ENCODE measurements at places on chromosomes 16 and 17.

GRCh38 chr16:3036726-3037315 is at the start of gene BICDL2:
Gene BICDL2 (minus strand): TSS chr16:3036944. CDS start chr16:3035496, 1,448 bp downstream.
- no peak for DNase-seq

- no peak for DNase-seq
Measured at GRCh38 chr17:7695586-7695985, 7.3 kb downstream of the WRAP53 start.

GRCh38 chr17:8091033-8091687 is 3.6 kb upstream of the ALOX12B start:
- DNase-seq: no peak

- no peak for DNase-seq
Measured at GRCh38 chr17:7060165-7060891, 16.4 kb upstream of the SLC16A11 start.

GRCh38 chr16:85157813-85158742 is 45.8 kb upstream of the CIBAR2 start:
- no peak for DNase-seq

- DNase-seq: no peak
Measured at GRCh38 chr17:31798205-31798724, 60.8 kb downstream of the COPRS start.

GRCh38 chr17:44084131-44084538 is 13.6 kb downstream of the G6PC3 start:
- DNase-seq: no peak

- no peak for DNase-seq
Measured at GRCh38 chr17:82786427-82786826, 34.6 kb downstream of the TBCD start.

DNA sequence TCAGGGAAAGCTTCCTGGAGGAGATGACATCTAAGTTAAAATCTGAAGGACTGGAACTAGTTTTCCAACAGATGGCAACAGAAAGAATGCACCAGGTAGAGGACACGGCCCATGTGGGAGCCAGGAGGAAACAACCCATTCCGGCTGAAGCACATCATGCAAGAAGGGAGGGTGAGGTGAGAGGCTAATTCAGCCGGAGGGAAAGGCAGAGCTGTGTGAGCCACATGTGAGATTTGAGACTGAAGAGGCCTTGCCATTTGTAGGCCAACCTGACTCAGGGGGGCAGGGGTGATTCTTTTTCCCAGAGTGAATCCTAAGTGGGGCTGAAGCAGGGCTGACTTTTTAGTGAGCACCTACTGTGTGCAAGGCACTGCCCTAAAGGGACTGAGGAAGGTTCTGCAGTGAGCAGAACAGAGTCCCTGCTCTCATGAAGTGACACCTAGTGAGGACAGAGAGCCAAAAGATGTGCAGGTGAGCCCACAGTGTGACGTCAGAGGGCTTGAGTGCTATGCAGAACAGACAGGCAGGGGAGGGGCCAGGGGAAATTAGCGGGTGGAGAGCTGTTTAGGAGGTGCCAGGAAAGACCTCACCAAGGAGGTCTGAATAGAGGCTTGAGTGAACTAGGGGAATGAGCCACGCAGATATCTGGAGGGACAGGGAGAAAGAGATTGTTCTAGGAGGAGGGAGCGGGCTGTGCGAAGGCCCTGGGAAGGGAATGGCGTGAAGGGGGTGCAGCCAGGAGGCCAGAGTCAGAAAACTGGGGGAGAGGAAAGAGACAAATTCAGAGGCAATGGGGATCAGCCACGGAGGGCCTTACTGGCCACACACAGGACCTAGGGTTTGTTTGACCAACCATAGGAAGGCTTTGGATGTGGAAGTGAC is 19.8 kb upstream of the IL21R start:
- DNase-seq: no peak

DNA sequence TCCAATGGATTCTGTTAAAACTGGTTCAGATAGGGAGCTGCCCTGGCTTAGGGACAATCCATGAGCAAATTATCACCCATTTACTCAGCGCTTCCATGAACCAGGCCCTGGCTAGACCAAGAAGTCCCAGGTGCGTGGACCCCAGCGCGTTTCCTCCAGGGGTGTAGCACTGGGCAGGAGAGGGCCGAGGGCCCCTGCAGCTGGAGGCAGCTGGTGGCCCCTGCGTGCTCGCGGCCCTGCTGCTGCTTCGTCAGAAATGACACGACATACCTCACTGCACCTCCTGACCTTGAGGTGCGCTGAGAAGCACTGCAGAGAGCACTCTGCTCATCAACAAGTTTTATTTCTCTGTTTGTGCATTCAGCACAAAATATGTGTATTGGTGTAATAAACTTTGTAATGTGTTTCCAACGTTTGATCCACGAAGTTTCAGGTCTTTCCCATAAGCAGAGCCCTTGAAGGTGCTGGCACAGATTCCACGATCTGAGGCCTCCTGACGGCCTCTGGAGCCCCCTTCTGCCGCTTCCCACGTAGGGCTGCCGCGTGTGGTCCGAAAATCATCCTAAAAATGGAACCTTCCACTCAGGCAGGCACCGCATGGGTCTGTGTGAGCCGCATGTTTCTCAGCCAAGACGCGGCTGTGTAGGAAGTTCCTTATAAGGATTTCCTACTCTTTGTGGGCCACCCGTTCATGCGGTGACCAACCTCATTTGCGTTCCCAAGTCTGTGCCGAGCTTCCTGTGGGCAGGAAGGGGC is 50.8 kb upstream of the ZCCHC14 start:
- no peak for DNase-seq

DNA sequence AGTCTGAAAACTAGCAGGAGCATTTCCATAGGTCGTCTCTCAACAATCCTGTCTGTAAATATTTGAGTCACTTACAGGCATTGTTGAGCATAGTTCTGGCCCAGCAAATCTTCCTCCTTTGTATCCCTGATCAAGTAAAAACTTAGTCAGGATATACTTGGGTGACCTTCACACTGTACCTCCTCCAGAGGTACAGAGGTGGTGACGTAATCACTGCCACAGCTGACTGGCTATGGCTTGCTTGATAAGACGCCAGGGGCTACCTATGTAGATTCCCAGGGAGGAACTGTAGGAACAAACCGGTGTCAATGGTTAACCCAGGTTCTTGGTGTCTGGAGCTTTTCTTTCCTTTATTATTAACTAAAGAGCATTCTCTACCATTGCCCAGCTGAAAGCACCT is at the start of gene KCNJ16:
Gene KCNJ16 (plus strand): TSS at position 270 of the 400 bp plus-strand sequence. CDS start 56,863 bp downstream, outside the sequence.
- peak; percentile 42 for DNase-seq

GRCh38 chr16:46918905-46919792 is 35.0 kb downstream of the GPT2 start:
- no peak for DNase-seq

- DNase-seq: no peak
Measured at GRCh38 chr17:64617125-64617780, 44.9 kb downstream of the SMURF2 start.

GRCh38 chr16:83227336-83227735 is 580.4 kb upstream of the HSBP1 start:
- no peak for DNase-seq

DNA sequence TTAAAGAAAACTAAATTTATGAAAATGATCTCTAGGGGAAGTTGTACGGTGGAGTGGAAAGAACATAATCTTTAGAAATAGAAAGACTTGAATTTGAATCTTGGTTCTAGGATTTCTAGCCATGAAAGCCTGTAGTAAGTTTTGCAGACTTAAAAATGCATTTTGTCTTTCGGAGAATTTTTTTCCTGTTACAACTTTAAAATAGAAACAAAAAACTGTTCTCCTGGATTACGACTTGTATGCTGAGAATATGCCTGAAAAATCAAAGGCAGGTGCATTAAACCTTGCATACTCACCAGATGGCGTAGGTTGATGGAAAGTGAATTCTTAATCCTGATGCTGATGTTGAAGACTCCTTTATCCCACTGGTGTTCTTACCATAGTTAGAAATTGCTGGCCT is 7.5 kb upstream of the MPHOSPH6 start:
- no peak for DNase-seq

DNA sequence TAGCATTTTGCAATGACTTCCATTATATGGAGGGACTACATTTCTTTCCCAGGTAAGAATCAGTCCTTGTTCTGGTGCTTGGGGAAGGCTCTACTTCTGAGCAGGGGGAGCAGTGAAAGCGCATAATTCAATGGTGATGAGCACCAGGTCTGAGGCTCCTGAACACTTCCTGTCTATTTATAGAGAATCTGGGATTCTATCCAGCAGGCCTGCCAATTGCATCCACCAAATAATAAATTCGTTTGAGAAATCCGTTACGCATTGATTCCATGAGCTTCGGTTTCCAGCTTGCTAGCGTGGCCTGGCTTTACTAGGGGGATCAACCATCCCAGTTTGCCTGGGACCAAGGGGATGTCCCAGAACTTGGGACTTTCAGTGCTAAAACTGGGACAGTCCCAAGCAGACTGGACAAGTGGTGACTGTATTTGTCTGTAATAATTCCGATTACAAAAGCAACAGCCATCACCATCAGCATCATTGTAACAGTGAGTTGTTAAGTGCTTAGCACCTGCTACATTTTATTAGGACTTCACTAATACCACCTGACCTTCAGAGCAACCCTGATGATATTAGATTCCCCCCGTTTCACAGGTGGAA is 349.9 kb downstream of the MAF start:
- no peak for DNase-seq

DNA sequence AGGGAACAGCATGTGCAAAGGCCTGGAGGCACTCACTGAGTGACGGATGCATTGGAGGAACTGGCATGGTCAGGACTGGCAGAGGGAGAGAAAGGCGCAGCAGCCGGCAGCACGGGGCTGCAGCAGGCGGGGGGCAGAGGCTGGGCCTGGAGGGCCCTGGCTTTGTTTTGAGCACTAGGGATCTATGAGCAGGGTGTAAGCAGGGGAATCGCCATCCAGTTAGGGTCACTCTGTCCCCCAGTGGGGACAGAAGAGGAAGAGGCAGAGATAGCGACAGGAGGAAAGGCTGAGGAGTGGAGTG is 14.2 kb downstream of the HSD11B2 start:
- DNase-seq: no peak

GRCh38 chr17:15947271-15947670 is 2.3 kb downstream of the ADORA2B start:
- DNase-seq: no peak

GRCh38 chr17:13792314-13792713 is 190.6 kb upstream of the HS3ST3A1 start:
- DNase-seq: no peak

GRCh38 chr16:660459-661183 is 7.3 kb upstream of the RHOT2 start:
- peak; percentile 51 for DNase-seq

GRCh38 chr16:12215277-12216105 is 239.0 kb downstream of the SNX29 start:
- DNase-seq: no peak

- DNase-seq: no peak
Measured at GRCh38 chr17:73064084-73064938, 28.2 kb downstream of the SLC39A11 start.

DNA sequence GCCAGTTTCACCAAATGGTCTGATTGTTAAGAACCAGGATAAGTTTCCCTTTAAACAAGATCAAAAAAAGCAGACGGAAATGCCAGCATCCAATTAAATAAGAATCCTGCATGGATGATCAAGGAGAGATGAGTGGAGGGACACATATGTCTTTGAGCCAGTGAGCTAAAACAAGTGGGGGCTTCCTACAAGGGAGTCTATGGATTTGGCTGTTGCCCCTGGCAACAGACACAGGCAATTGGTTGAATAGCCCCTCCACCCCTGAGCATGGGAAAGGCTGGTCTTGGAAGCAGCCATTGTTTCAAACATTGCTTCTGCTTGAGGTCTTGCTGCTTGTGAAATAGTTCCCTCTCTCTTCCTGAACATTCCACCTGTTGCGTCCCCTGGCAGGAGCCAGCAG is 374.7 kb upstream of the ERCC4 start:
- DNase-seq: no peak

DNA sequence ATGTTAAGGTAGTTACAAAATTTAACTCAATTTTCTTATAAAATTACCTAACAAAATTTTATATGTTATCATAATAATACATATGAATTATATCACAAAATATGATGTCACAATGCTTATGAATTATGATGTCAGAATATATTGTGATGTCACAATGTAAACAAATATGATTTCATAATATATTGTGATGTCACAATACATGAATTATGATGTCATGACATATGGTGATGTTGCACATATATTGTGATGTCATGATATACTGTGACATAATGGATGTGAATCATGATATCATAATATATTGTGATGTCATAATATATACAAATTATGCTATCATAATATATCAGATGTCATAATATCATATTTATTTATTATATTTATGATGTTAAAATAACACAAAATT is 1879.9 kb downstream of the TP53TG3F start:
- DNase-seq: no peak

GRCh38 chr17:40454613-40454995 is 11.4 kb downstream of the IGFBP4 start:
- DNase-seq: no peak

GRCh38 chr16:24729243-24729950 is at the start of gene TNRC6A:
Gene TNRC6A (plus strand): TSS chr16:24729651. CDS start chr16:24729842, 191 bp downstream.
- peak; percentile 83 for DNase-seq

- no peak for DNase-seq
Measured at GRCh38 chr16:85105475-85105874, 6.8 kb downstream of the CIBAR2 start.

Measured in progenitor cell of endocrine pancreas (in vitro differentiated cells).